Upper lobe of left lung (tissue), 6 donors: ENCODE measurements at places on chromosomes 12 and 14. TPM values are rescaled to one million over a fixed set of nuclear protein-coding genes. Genes with fewer than 3 reads are reported as not detected.

DNA sequence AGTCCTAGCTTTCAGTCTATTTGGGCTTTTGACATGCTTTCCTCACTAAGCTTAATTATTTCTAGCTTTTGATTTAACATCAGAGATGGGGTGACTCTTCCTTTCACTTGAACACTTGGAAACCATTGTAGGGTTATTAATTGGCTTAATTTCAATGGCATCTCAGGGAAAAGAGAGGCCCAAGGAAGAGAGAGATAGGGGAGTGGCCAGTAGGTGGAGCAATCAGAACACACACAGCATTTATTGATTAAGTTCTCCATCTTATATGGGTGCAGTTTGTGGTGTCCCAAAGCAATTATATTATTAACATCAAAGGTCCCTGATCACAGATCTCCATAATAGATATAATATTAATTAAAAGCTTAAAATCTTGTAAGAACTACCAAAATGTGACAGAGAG lies 1466.1 kb upstream of the SEL1L start:
- H3K27me3 ChIP-seq, result no peaks in the 10 kb centered on the region
- no peaks in the 10 kb centered on the region for H3K36me3 ChIP-seq
- H3K27ac ChIP-seq, result no peak overlapping the region
- no peak for DNase-seq
- no peaks in the 10 kb centered on the region for H3K4me1 ChIP-seq
- H3K4me3 ChIP-seq, result no peak overlapping the region

DNA sequence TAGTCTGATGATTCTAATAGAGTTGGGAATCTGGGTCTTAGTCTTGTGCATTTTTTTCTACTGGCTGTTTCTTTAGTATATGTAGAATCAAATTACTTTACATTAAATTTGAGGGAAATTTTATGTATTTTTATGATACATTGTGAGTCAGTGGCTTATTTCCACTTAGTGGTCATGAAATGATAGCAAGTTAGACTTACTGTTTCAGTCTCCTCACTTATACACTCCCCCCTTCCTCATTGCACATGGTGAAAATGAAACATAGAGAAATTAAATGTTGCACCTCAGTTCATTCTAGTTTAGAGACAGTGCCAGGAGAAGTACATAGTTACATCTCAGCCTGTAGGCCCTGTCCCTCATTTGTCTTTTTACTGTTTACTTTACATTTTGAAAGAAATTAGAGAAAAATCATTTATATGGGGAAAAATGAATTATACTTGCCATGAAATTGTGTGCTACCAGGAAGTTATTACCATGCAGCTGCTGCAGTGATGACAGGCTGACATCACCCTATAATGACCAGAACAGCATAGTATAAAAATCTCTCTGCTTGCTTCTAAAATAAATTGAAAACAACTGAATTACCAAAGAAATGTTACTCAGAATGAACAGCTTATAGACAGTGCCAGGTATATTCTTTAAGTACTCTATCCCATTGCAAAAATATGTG lies 113.2 kb downstream of the TRMT5 start:
- H3K27ac ChIP-seq, result no peak overlapping the region
- no peak overlapping the region for H3K4me3 ChIP-seq
- H3K36me3 ChIP-seq, result no peaks in the 10 kb centered on the region
- H3K27me3 ChIP-seq, result no peaks in the 10 kb centered on the region

RDH12 gene
- total RNA-seq, result 0.40 TPM

HCFC2 gene
- total RNA-seq, result 14.7 TPM

DNA sequence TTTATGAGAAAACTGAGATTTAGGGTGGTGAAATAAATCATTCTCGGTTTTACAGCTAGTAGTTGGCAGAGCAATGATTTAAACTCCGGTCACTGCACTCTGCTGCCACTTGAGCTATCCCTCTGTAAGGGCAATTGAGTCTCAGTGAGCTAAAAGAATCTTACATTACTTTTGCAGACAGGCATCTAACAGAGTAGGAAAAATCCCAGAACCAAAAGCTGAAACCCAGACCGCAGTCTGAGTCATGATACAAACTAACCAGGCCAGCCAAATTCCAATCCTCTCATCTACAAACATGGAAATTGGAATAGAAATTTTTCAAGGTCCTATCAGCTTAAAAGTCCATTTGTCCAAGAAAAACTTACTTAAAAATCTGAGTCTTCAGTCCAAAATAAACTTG lies 73.7 kb downstream of the ANKS1B start:
- H3K27me3 ChIP-seq, result no peaks in the 10 kb centered on the region
- no peak overlapping the region for H3K4me3 ChIP-seq
- no peaks in the 10 kb centered on the region for H3K4me1 ChIP-seq
- H3K36me3 ChIP-seq, result no peaks in the 10 kb centered on the region
- peak; percentile 35 for DNase-seq

DNA sequence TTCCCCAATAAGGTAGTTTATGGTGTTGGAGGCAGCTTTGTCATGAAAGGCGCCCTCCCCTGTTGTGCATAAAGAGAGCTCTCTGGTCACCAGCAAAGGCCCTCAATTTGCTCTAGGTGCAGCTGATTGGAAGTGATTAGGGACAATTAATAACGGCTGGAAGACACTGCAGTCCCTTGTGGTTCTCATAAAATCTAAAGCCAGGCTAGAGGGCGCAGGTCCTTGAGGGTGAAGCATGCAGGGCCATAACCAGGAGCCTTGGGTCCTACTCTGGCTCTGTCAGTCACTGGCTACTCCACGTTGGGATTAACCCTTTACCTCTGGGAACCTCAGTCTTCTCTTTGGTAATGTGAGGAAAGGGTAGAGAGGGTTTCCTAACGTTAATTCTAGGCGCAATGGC lies 1.9 kb downstream of the DAAM1 start:
- H3K36me3 ChIP-seq, result no peaks in the 10 kb centered on the region
- H3K4me3 ChIP-seq, result peak overlapping the region; percentile 83
- peak overlapping the region; percentile 92 for H3K27ac ChIP-seq
- H3K4me1 ChIP-seq, result peaks cover 28% of the 10 kb centered on the region

DNA sequence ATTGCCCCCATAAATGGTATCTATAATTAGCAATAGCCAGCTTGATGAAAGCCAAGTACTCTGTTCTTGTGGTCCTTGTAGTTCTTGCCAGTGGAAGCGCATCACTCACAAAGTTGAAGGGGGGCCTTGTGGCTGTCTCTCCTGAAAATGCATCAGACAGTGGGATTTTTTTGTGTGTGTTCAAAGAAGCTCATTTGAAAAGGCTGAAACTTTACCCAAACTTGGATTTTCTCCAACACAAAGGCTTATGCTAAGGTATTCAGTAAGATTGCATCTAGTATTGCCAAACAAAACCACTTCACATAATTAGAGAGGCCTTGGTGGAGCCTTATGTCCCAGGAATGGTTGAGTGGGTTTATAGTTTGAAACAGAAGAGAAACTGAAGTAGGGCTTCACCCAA lies 216.7 kb upstream of the TMTC1 start:
- H3K4me1 ChIP-seq, result no peaks in the 10 kb centered on the region
- H3K27me3 ChIP-seq, result no peaks in the 10 kb centered on the region
- no peak for DNase-seq
- no peaks in the 10 kb centered on the region for H3K36me3 ChIP-seq
- H3K27ac ChIP-seq, result no peak overlapping the region
- no peak overlapping the region for H3K4me3 ChIP-seq

- H3K36me3 ChIP-seq, result no peaks in the 10 kb centered on the region
These were observed 11.5 kb downstream of the FUT8 start for GRCh38 chr14:65423982-65424381.

DNA sequence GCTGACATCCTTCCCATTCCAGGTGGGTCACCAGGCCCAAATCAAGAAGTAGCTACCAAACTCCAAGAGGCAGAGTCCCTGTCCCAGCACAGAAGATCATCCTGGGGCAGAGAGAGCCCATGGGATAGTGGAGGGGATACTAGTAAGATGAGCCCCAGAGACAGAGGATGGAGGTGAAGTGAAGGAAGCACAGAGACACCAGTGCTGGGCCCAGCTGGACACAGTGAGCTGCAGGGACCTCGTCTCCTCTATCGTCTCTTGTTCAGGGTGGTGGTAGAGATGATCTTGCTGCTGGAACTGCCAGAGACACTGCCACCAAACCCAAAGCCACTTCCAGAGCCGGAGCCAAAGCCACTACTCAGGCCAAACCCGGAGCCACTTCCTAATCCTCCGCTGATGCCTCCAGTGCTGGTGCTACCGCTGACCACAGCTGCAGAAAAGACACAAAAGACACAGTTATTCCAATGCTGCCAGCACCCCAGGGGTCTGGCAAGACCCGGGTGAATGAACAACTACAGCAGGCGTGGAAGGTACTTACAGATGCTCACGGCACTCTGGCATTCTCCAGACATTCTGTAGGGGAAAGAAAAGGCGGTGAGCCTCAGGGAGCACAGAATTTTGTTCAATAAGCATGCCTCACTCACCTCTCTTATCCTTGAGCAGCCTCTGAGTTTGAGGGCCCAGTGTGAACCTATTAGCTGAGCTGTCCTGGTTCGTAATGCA lies 6.9 kb downstream of the KRT4 start:
- no peaks in the 10 kb centered on the region for H3K4me1 ChIP-seq
- no peak overlapping the region for H3K27ac ChIP-seq
- H3K27me3 ChIP-seq, result no peaks in the 10 kb centered on the region
- no peak overlapping the region for H3K4me3 ChIP-seq
- DNase-seq, result no peak

- no peak for DNase-seq
- H3K4me3 ChIP-seq, result no peak overlapping the region
- H3K4me1 ChIP-seq, result no peaks in the 10 kb centered on the region
- H3K27me3 ChIP-seq, result no peaks in the 10 kb centered on the region
- H3K27ac ChIP-seq, result no peak overlapping the region
- H3K36me3 ChIP-seq, result no peaks in the 10 kb centered on the region
These were observed 26.5 kb upstream of the RIC8B start for GRCh38 chr12:106747973-106748436.

MGP gene
- total RNA-seq, result 381 TPM

DNA sequence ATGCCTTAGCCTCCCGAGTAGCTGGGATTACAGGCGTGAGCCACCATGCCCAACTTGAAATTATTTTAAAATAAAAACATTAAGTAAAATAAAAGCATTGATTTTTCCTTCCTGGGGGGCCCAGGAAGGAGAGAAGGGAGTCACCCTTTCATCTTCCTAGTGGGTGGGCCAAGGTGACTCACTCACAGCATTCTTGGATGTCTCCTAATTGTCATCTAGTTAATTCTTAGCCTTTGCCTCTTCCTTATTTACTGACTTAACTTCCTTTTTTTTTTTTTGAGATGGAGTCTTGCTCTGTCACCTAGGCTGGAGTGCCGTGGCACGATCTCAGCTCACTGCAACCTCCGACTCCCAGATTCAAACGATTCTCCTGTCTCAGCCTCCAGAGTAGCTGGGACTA lies 29.2 kb downstream of the TMEM120B start:
- H3K27ac ChIP-seq, result no peak overlapping the region
- no peak overlapping the region for H3K4me3 ChIP-seq

DTX3 gene
- 23.3 TPM for total RNA-seq

PLBD1 gene
- total RNA-seq, result 25.7 TPM

- DNase-seq, result no peak
- peak overlapping the region; percentile 100 for H3K4me3 ChIP-seq
- peak overlapping the region; percentile 98 for H3K27ac ChIP-seq
These were observed 1.7 kb downstream of the DYNC1H1 start for GRCh38 chr14:101965770-101966722.

PLCZ1 gene
- not detected for total RNA-seq

GRCh38 chr14:36817071-36817930 lies 155.6 kb downstream of the PAX9 start:
- no peak overlapping the region for H3K4me3 ChIP-seq
- no peaks in the 10 kb centered on the region for H3K27me3 ChIP-seq
- H3K4me1 ChIP-seq, result no peaks in the 10 kb centered on the region

- H3K4me3 ChIP-seq, result no peak overlapping the region
- no peaks in the 10 kb centered on the region for H3K27me3 ChIP-seq
- H3K36me3 ChIP-seq, result no peaks in the 10 kb centered on the region
- no peak for DNase-seq
- H3K27ac ChIP-seq, result no peak overlapping the region
These were observed 19.8 kb upstream of the AQP2 start for GRCh38 chr12:49930515-49931288.

- peaks cover 6% of the 10 kb centered on the region for H3K4me1 ChIP-seq
- no peak overlapping the region for H3K4me3 ChIP-seq
- no peaks in the 10 kb centered on the region for H3K27me3 ChIP-seq
- no peak overlapping the region for H3K27ac ChIP-seq
- DNase-seq, result no peak
These were observed 25.9 kb downstream of the NFKBIA start for GRCh38 chr14:35378425-35379233.

KRT5 gene
- total RNA-seq, result 43.3 TPM

DNA sequence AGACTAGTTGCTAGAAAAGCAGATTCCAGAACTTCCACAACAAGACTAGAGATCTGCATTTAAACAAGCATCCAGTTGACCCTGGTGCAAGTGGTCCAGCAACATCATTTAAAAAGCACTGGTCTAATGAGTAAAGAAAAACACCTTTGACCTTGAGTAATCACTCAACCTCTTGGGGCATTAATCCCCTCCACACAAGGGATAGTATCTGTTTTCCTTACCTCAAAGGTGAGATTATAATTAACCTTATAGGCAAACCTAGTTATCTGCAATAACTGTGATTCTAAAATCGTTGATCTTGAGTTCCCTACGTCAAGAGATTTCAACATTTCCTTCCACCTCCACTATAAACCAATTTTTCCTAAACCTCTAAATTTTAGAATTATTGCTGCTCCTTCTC lies 1.1 kb downstream of the KDM5A start:
- peak overlapping the region; percentile 97 for H3K27ac ChIP-seq
- no peak for DNase-seq
- H3K4me3 ChIP-seq, result peak overlapping the region; percentile 74
- peaks cover 14% of the 10 kb centered on the region for H3K36me3 ChIP-seq
- H3K4me1 ChIP-seq, result peaks cover 27% of the 10 kb centered on the region
- no peaks in the 10 kb centered on the region for H3K27me3 ChIP-seq

GRCh38 chr12:49069507-49070346 lies at the start of gene RHEBL1:
Gene RHEBL1 (minus strand): TSS chr12:49069979. CDS start chr12:49069785, 194 bp downstream.
- H3K36me3 ChIP-seq, result no peaks in the 10 kb centered on the region
- H3K27me3 ChIP-seq, result no peaks in the 10 kb centered on the region
- peaks cover 7% of the 10 kb centered on the region for H3K4me1 ChIP-seq

KRT86 gene
- total RNA-seq, result not detected

DNA sequence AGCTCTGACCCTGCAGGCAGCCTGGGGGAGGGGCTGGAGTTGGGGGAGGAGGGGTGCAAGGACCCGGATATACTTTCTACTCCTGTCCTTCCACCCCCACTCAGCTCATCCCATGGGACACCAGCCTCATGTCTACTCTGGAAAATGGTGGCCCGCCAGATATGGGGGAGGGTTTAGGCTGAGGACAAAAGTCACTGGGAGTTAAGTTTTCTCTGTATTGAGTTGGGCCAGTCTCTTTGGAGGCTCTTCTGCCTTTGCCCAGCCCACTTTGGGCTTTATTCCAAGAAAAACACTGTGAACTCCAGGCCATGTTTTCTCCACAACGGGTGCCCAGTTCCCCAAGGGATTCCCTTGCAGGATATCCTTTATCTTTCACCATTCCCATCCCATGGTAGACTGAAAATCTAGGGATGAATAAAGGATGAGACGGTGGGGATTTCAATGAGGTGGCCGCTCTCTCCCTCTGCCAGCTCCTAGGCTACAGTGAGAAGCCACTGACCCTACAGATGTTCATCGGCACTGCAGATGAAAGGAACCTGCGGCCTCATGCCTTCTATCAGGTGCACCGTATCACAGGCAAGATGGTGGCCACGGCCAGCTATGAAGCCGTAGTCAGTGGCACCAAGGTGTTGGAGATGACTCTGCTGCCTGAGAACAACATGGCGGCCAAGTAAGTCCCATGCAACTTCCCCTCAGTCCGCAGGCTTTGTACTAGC lies 4.9 kb downstream of the NFATC4 start:
- no peaks in the 10 kb centered on the region for H3K36me3 ChIP-seq
- no peak overlapping the region for H3K4me3 ChIP-seq
- DNase-seq, result no peak
- no peaks in the 10 kb centered on the region for H3K27me3 ChIP-seq

GRCh38 chr12:32566663-32567295 lies 112.3 kb upstream of the DNM1L start:
- DNase-seq, result no peak
- no peaks in the 10 kb centered on the region for H3K27me3 ChIP-seq
- H3K4me1 ChIP-seq, result peaks cover 32% of the 10 kb centered on the region
- H3K36me3 ChIP-seq, result no peaks in the 10 kb centered on the region
- H3K27ac ChIP-seq, result peak overlapping the region; percentile 48
- no peak overlapping the region for H3K4me3 ChIP-seq
